ENCODE measurements at places on chromosomes 11 and 22. TPM values are rescaled to one million over a fixed set of nuclear protein-coding genes. Genes with fewer than 3 reads are reported as not detected.
A peak's percentile ranks its signal among the peaks of the same experiment; 100 is the strongest.

- DNase-seq = no peak
These were observed 38.5 kb upstream of the RIC3 start for GRCh38 chr11:8207080-8208000.

GRCh38 chr22:31344578-31345330 lies 1.4 kb downstream of the PATZ1 start:
- peak; percentile 54 for DNase-seq

GRCh38 chr22:24325105-24325757 lies 54.6 kb downstream of the SPECC1L start:
- no peak for DNase-seq

DNA sequence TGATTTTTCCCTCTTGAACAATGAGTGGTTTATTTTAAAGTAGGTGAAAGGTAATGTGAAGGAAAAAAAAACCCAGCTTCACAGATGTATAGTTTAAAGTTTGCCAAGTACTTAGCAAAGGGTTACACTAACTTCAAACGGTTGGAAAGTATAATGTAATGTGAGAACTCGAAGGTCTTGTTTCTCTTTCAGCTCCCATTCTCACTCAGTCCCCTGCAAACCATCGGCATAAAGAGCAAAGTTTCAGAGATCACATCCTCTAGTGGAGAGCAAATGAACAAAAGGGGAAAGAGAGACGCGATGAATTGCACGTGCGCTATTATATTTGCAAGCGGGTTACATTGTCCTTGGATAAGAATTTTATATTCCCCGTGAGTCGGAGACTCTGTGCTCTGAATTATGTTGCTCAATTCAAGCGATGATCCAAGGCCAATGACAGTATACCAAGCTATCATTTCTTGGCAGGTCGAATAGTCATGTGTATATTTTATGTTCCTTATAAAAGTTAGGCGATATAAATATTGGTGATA lies 37.6 kb upstream of the BIRC3 start:
- DNase-seq = peak; percentile 30

- no peak for DNase-seq
These were observed 7.8 kb upstream of the DNHD1 start for GRCh38 chr11:6489306-6489705.

- no peak for DNase-seq
These were observed 124.3 kb upstream of the TTC12 start for GRCh38 chr11:113189909-113190667.

DNA sequence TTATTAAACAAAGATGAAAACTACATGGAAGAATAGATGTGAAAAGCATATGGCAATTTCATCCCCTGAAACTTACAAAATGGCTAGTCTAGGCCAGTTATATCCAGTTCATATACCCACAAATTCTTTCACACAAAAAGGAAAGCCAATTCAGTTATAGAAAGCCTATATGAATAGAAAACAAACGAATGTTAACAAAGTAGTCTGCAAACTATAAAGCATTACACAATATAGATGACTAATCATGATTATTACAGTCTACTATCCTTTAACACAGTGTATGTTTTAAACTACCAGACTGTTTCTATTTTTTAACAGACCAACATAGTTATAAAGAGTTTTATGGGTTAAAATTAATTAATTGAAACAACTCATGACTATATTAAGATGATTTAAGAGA lies 12.1 kb downstream of the DCUN1D5 start:
- no peak for DNase-seq

DNA sequence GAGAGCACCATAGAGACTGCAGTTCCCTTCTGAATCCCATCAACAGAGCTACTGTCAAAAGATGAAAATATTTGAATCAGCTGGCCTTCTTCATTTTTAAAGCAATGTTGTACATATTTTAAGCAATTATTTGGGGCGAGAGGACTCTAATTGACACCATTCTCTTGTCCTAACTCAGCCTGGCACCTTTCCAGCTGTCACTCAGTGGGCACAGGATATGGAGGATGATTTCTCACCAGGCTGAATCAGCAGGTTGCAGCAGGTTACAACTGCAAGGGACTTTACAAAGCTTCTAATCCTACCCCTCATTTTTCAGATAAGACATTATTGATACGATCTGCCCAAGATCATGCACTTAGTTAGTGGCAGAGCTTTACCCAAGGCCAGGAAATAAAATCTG lies 11.9 kb upstream of the WT1 start:
- no peak for DNase-seq

DNA sequence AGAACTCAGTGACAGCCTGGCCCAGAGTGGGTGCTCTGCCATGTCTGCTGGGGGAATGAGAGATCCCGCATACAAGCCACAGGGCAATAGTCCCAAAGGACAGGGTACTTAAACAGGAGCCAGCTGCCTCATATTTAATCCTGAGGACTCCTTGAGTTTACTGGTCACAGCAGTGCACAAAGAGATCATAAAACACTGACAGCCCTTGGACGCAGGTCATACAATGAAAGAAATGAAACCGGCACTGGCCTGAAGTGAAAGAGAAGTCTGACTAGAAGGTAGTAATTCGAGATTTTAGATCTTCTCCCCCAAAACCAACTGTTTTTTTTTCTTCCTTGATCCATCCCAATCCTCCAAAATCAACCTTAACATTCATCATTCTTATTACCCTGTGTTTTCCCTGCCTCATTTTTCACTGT lies 299.8 kb upstream of the SYN3 start:
- DNase-seq = no peak

DNA sequence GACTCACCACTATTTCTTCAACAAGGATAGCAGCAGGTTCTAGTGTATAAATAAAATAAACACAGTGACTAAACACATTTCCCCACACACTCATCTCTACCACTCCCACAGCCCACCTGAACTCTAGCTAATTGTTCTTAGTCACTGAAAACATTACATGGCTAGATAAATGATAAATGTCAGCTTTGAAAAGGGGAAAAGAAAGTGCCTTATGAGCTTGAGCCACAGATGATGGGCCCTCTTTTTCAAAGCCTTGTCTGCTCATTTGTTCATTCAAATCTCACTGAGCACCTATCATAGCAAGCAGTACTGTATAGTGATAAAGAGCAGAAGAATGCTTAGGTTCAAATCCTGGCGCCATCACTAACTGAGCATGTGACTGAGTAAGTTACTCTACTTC lies 58.3 kb downstream of the SIK3 start:
- no peak for DNase-seq

DNA sequence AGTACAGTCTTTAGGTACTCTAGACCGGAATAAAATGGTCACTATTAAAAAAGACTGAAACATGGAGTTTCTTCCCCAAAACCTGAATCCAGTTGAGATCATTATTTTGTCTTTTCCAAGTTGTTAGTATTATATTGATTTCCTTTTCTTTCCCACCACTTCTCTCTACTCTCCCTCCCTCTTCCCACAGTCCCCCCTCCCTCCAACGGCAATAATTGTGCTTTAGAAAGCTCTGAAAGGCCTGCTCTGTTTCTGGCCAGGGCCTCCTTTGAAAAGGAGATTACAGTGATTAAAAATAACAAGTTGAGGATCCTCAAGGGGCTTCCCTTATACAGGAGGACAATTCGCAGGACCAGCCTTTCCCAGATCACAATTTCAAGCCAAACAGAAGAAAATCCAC lies 3.5 kb downstream of the SPON1 start:
- DNase-seq = no peak

GRCh38 chr11:75531325-75531724 lies 5.6 kb upstream of the GDPD5 start:
- no peak for DNase-seq

DNA sequence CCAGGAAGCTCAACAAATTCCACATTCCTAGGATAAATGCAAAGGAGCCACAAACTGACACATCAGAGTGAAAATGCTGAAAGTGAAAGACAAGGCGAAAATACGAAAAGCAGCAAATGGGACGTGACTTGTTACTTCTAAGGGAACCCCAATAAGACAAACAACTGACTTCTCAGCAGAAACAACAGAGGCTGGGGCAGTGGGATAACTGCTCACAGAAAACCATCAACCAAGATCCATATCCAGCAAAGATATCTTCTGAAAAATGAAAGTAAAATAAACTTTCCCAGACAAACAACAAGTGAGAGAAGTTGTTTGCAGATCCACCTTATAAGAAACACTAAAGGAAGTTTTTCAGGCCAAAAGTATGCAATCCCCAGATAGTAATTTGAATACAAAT lies 72.1 kb downstream of the DGCR2 start:
- no peak for DNase-seq

- DNase-seq = no peak
These were observed 291.8 kb downstream of the SBF2 start for GRCh38 chr11:10002221-10002620.

DNA sequence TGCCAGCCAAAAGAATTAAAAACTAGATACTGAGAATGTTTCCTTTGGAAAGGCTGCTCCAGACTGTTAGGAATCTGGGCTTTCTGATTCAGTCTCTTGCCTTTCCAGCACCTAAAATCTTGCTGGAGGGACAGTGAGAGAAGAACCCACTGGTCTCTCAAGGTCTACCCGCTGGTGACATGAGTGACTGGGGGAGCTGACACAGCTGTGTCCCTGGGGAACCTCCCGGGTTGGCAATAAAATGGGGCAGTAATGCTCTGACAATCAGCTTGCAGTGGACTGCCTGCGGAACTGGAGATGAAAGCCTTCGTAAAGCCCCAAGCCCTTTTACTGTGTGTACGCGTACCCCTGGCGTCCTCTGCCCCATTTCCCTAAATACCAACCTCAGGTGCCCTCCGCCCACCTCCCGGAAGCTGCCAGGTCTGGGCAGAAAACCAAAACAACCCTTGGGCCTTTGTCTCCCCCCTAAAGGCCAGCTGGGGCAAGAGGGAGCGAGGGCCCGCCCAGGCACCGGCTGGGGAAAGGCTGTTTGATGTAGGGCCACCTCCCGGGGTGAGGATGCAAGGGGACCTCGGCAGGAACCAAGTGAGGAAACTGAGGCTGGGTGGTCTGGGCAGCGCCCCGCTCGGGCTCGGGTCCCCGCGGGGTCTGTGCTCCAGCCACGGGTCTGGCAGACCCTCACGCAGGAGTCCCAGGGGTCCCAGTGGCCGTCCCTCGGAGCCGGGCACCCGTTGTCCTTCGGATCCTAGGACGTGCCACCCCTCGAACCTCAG lies 741 bp downstream of the CARS1 start:
- DNase-seq = no peak

- DNase-seq = no peak
These were observed 28.3 kb upstream of the TP53I11 start for GRCh38 chr11:44978961-44979331.

- no peak for DNase-seq
These were observed 6.8 kb upstream of the CAT start for GRCh38 chr11:34431979-34432378.

- DNase-seq = peak; percentile 29
These were observed 15.7 kb downstream of the CRTAM start for GRCh38 chr11:122853971-122854446.

GRCh38 chr11:28343304-28344233 lies 235.4 kb downstream of the METTL15 start:
- no peak for DNase-seq

DNA sequence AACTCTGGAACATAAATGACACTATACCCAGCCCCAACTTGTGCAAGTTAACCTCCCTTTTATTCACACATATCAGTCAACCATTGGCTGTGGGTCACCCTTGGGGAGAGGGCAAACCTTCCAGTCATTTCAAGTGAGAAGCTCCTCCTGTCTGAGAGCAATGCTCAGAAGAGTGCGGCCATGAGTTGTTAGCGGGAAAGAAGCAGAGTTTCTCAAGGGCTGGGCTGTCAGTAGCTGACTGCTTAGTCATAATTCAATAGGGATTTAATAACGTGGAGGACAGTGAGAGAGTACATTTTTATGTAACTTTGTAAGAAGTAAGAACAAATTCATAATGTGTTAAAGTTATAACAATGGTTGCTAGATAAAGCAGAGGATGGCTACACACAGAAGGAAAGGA lies 5.1 kb downstream of the PATE2 start:
- DNase-seq = no peak

Gene TRIM66
- 6.7 TPM for polyA plus RNA-seq

Gene RAC2
- polyA plus RNA-seq = 3.9 TPM

Gene MED19
- polyA plus RNA-seq = 13.8 TPM

Gene C11orf16
- not detected for polyA plus RNA-seq

Gene GPHA2
- 0.58 TPM for polyA plus RNA-seq

Gene HEPN1
- not detected for polyA plus RNA-seq

Gene DDIAS
- polyA plus RNA-seq = 0.77 TPM

Gene ADAMTS15
- 2.7 TPM for polyA plus RNA-seq

Gene BIRC3
- 1.9 TPM for polyA plus RNA-seq

Data from ovary (tissue), 10 donors.